ENCODE measurements at places on chromosomes 4 and X.

- no peak for DNase-seq
Measured at GRCh38 chrX:119518371-119518770, 46.8 kb downstream of the STEEP1 start.

- no peak for DNase-seq
Measured at GRCh38 chrX:30483996-30484395, 93.6 kb downstream of the TASL start.

- DNase-seq = no peak
Measured at GRCh38 chr4:8478801-8479744, 38.5 kb downstream of the TRMT44 start.

DNA sequence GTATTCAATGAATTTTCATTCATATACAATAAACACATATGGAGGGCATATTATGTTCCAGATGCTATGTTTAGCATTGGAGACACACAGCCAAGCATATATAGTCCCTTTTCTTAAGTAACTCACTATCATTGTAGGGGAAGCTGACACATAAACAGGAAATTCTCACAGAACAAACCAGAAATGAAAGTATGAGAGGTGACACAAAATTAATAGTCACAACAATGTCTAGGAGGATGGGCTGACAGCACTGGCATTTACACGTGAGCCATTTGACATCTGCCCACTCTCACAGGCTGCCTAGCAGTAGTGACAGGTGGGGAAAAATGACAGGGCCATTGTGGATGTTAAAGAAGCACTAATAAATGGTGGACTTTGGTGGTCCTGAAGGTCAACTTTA lies 2.6 kb upstream of the CNOT6L start:
- peak; percentile 3 for DNase-seq

GRCh38 chrX:118730500-118731247 lies 3.3 kb downstream of the IL13RA1 start:
- DNase-seq = peak; percentile 83

GRCh38 chr4:184831153-184831552 lies 5.4 kb upstream of the ACSL1 start:
- DNase-seq = peak; percentile 55

- no peak for DNase-seq
Measured at GRCh38 chrX:3581609-3582108, 131.8 kb downstream of the PRKX start.

DNA sequence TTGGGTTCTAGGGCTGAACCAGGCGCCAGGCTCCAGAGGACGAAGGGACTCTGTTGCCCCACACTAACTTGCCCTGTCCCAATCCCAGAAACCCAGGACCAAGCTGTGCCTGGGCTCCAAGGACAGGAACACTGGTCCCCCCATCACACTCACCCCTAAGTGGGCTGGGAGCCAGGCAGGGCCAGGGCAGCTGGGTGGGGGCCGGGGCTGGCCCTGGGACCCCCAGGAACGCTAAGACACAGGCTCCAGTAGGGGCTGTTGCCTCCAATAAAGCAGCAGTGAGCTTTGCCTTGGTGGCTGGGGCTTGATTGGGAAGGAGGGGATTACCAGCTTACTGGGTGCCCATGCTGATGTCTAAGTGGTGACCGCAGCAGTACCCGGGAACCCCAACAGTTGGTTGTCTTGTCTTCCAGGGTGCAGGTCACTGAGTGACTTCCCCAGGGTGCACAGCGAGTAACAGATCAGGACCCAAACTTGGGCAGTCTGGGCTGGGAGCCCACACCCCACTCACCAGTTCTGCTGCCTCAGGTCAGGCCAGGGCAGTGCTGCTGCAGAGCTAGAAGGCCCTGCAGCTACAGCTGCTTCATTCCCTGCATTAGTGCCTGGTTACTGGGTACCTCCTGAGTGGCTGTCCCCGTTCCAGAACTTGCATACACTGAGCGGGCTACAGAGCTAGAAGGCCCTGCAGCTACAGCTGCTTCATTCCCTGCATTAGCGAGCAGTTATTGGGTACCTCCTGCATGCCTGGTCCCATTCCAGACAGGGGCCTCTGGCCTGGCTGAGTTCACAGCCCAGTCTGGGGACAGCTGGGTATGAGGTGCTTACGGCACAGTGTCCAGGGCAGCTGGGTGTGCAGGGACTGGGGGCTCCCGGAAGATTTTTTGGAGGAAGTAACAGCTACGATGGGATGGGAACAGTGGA lies 9.4 kb upstream of the ADD1 start:
- DNase-seq = no peak

GRCh38 chr4:176791591-176792325 lies 964 bp downstream of the VEGFC start:
- DNase-seq = peak; percentile 39

- no peak for DNase-seq
Measured at GRCh38 chr4:25178838-25179261, 18.6 kb upstream of the SEPSECS start.

GRCh38 chr4:176360446-176360845 lies 40.7 kb downstream of the SPCS3 start:
- DNase-seq = peak; percentile 46

GRCh38 chr4:159051245-159052071 lies 51.4 kb upstream of the RAPGEF2 start:
- DNase-seq = no peak

DNA sequence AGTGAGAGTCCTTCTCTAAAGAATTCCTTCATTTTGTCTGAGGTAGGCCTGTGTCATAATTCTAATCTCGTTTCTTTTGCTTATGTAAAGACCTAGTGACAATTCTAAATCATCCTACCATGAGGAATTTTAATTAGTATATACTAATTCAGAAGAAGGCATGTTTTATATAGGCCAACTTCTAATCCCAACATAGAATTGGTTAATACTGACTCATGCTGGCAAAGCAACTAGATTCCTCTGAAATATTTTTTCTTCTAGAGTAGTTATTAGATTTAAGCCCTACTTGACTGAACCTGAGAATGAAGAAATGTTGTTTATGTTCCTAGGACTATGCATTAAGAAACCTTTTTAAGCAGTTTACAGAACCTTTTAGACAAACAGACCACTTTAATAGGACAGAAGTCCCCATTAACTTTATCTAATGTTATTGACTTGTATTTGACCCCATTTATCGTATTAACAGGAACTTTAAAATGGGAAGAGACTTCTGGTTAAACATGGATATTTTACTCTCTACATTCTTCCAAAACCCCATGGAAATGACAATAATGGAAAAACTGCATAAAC lies 56.1 kb upstream of the EIF1AX start:
- no peak for DNase-seq

All from bronchial epithelial cell (primary cell).